ENCODE measurements at places on chromosomes 5 and 9.

- no peak for DNase-seq
Measured at GRCh38 chr9:131731644-131732043, 8.2 kb downstream of the RAPGEF1 start.

- DNase-seq: no peak
Measured at GRCh38 chr5:1054799-1055775, 46.5 kb downstream of the NKD2 start.

- no peak for DNase-seq
Measured at GRCh38 chr9:134854541-134854981, 26.0 kb upstream of the FCN2 start.

GRCh38 chr5:73625372-73625943 lies 538 bp upstream of the ARHGEF28 start:
- DNase-seq: no peak

- DNase-seq: no peak
Measured at GRCh38 chr9:120713257-120714087, 798 bp downstream of the MEGF9 start.

DNA sequence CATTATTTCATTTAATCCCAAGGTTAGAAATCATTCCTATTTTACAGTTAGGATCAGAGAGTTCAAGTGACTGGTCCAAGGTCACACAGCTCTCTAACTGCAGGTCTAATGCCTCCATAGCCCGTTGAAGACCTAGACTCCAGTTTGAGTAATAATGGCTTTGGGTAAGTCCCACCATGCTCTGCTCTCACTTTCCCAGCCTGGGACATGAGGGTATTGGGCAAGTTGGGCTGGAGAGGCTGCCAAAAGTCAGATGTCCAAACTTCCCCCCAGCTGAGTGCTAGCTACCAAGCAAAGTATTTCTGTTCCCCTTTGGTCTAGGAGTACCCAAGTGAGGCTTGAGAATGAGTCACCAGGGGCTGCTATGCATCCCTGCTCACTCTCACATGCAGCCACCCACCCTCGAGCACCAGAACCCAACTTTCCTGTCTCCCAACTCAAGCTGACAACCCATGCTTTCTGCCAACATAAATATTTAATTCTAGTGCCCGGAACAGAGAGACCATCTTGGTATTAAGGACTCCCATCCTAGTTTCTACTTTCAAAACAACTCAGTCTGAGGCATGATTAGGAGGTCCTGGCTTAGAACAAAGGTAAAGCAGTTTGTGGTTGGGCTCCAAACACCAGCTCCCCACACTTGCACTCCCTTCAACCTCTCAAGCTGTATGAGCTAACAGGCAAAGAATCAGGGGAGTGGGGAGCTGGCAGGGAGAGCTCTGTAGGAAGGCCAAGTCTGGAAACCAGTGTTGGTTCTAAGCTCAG lies 236.5 kb upstream of the TRIM32 start:
- no peak for DNase-seq

DNA sequence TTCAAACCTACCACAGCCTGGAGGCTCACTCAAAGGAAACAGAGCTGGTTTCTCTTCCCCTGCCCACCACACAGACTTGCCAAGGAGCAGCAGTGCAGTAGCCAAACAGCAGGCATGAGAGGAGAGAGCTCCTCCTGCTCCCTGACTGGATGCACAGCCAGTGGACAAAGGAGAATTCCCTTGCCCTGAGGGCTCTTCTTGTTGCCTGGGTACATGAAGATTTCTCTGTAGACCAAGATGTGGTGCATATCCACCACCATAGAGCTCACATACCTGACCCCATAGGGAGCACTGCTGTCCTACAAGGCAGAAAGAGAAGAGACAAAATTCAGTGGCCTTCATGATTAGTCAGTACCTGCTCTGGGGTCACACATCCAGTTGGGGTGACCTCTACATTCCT lies 56.3 kb upstream of the SPATA31E1 start:
- DNase-seq: no peak

- DNase-seq: no peak
Measured at GRCh38 chr9:111860443-111860842, 36.2 kb upstream of the UGCG start.
